Glutamatergic neuron (in vitro differentiated cells): ENCODE measurements at places on chromosomes 12 and 14. TPM values are rescaled to one million over a fixed set of nuclear protein-coding genes. Genes with fewer than 3 reads are reported as not detected.

The VSIG10 gene
- 13.3 TPM for total RNA-seq

The OTOGL gene
- total RNA-seq = 0.83 TPM

The PRB2 gene
- not detected for total RNA-seq

The SPIC gene
- not detected for total RNA-seq

The ZDHHC22 gene
- total RNA-seq = 77.3 TPM

GRCh38 chr12:44716711-44717110, 159.4 kb downstream of the NELL2 start:
- DNase-seq = no peak

- DNase-seq = no peak
These were observed 36.1 kb upstream of the CRY1 start for GRCh38 chr12:107129315-107129930.

GRCh38 chr12:26806556-26806955, 26.4 kb downstream of the ITPR2 start:
- no peak for DNase-seq

DNA sequence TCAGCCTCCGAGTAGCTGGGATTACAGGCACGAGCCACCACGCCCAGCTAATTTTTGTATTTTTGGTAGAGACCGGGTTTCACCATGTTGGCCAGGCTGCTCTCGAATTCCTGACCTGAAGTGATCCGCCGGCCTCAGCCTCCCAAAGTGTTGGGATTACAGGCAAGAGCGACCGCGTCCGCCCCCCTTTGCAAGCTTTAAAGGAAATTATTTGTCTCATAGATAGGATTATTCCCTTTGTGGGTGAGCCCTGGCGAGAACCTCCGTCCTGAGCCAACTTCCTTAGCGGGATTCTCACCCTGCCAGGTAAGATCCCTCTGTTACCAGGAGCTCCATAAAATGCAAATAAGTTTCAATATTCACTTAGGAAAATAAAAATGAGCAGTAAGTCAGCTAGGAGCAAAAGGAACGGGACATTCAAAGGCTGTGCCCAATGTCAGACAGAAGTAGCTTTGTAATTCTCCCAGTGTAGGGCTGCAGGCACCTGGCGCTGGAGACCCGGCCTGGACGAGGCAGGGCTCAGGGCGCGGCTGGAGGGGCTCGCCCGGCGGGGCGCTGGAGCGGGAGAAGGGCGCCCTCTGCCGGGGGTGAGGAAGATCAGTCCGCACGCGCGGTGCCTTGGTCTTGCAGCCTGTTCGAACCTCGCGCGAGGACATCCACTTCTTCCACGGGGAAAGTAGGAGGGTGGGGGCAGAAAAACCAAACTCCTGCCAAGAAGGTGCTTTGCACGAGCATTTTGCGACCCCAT, 47.2 kb upstream of the PLXNC1 start:
- peak; percentile 90 for DNase-seq

- DNase-seq = no peak
These were observed 97.8 kb downstream of the SEC23A start for GRCh38 chr14:39005044-39005880.

- no peak for DNase-seq
These were observed 78.9 kb downstream of the KDM2B start for GRCh38 chr12:121501946-121502345.

DNA sequence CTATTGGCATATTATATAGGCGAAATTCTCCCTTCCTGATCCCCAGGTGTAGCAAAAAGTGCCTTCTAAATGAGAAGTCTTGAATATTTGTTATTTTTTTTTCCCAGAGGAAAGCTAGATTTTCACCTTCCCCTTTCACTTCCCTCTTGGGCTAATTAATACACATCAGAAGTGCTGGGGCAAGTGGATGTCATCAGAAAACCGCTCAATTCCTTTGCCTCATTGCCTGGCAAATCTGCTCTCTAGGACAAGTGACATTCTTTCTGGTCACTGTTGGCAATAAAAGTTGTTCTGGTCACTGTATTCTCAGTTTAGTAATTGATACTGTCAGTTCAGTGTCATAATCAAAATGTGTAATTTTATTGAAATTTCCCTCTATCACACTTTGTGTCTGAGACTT, 174.5 kb downstream of the ETNK1 start:
- DNase-seq = no peak

DNA sequence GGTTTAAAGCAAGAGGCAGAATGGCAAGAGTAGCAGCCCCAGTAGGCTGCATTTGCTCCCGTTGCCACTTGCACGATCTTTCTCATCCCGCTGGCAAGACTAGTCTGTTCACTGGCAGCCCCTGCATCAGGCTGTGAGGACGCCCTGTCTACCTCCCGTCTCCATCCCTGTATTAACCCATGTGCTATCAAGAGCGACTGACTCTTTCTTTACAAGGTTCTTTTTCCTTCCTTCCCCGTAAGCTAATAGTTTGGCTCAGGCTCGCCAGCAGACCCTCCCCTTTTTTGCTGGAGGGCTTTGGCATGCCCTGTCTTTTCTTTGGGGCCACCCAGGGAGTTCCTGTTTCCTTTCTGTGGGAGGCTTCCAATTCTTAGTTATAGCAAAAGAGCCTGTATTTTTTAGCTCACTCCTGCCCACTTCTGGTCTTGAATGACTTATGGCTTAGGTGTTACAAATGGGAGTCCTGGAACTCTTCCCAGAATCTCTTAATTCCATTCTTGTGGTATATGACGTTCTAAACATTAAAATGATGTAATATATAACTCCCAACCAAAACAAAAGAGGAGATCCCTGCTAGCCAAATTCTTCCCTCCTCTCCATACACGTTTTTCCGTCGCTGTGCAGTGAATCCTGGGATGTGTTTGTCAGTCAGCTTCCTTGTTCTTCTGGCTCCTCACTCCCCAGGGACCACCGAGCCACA, 149.0 kb downstream of the PRKCH start:
- peak; percentile 38 for DNase-seq

DNA sequence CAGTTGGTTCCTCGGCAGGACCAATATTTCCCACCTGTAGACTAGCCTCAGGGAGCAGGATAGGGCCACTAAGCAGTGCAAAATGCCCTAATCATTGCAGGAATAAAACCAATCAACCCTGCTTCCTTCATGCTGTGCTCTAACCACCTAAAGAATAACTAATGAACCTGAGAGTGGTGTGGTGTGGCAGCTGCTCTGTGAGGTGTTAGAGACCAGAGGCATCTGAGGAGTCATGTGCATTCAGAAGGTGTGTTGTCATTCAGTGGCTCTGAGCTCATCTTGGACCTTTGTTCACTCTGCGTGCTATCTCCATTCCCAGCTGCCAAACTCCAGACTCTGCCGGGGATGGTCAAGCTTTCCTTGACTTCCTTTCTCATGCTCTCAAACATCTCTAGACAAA, 136.7 kb upstream of the EGLN3 start:
- no peak for DNase-seq

DNA sequence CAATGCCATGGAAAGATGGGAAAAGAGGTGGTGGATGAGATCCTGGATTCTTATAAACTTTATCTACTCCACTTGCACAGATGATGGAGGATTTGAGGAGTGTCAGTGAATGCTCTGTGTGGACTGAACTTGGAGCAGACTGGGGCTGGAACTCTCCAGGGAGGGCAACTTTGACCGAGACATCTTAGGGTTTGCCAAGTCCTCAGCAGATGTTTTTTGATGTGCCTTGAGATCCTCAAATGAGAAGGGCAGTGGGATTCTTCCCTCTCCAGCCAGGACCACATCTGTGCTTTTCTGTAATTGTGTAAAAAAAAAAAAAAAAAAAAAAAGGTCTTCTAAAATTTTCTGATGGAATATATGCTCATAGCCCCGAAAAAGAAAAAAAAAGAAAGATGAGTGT, 23.0 kb upstream of the MYL2 start:
- DNase-seq = no peak

DNA sequence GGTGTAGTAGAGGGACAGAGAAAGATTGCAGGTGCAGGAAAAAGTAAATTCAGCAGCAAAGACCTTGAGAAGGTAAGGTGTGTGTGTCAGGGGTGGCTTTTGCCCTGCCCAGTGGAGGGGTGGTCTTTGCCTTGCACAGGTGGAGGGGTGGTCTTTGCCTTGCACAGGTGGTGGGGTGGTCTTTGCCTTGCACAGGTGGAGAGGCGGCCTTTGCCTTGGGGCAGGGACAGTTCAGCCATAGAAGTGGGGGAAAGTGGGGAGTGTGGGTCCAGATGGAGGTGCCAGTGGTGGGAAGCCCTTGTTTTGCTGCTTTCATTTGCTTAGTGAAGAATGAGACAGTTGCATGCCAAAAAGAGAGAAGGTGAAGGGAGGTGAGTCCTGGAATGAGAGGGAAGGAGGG, 65.7 kb downstream of the PRMT8 start:
- no peak for DNase-seq

- no peak for DNase-seq
These were observed 10.9 kb upstream of the PIK3C2G start for GRCh38 chr12:18250313-18250916.

- DNase-seq = no peak
These were observed 423.8 kb downstream of the NRXN3 start for GRCh38 chr14:78593949-78594348.

DNA sequence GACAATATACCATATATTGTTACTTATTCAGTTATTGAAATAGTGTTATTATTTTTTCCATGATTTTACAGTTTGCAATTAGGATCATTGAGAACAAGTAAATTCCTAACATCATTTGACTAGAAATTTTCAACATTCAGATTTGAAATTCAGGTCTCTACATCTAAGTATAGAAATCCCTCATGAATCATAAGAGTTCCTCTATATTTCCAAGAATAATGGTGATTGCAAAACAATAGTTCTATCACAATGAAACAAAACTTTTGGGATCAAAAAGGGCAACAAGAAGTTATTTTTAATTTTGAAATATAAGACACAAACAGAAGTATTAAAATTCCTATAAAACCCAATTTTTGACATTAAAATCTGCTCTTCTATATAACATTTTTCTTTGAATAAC, 10.8 kb downstream of the CLEC1A start:
- no peak for DNase-seq

DNA sequence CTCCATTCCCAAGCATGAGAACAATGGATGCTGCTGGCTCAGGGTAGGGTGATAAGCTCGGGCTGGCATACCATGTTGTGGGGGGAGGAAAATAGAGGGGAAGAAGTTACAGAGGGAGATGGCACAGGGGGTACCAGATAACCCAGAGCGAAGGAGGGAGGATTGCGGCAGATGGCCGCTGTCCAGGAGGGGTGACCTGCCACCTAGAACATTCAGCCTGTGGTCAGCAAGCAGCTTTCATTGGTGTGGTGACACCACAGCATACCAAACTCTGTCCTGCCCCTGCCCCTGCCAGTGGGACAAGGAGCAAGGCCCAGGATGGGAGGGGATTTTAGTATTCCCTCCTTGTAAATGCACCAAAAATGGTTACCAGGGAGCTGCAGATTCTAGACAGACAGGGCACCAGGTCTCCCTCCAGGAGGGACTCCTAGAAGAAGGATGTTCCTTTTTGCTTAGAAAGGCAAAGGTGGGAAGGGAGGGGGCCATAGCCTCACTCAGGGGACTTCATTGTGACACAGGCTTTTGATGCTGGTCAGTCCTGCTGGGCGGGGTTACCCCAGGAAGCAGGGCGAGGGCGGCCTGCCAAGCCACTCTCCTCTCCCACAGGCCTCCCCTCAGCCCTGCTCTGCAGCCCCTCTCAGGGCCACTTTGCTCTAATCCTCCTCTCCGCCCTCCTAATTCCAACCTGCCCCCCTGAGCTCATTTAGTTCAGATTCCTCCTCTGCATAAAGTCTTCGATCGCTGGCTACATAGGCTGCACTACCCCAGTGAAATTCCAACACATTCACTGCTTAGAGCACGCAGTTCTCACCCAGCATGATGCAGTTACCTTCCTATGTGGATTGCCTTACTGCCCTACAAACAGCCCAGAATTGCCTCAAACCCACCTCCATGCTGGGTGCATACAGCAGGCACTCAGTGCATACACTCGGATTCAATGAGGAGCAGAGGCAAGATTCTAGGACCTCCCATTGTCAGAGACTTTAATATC, 36.0 kb upstream of the PLEKHG6 start:
- no peak for DNase-seq

GRCh38 chr14:72892103-72892878, 1.6 kb downstream of the DPF3 start:
- peak; percentile 28 for DNase-seq

DNA sequence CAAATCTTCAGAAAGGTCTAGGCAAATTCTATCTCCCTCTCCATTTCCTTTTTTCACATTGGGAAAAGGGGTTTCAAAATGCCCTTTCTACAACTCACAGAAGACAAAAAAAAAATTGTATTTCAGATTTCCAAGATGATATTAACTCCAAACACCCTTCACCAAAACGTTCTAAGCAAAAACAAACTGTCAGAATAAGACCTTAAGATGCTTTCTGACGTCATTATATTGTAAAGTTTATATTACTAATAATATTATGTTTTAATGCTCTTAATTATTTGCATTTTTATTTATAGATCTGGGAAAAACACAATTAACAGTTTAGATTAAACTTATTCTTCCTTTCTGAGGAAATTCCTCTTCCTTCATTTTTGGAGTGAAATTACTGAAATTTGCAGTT, 624.2 kb downstream of the GALC start:
- DNase-seq = no peak

- DNase-seq = no peak
These were observed 782.5 kb downstream of the TMEM121 start for GRCh38 chr14:106308839-106309389.

GRCh38 chr12:80593766-80594165, 113.7 kb upstream of the MYF6 start:
- DNase-seq = no peak

GRCh38 chr14:64671591-64671990, 32.6 kb upstream of the PLEKHG3 start:
- no peak for DNase-seq

DNA sequence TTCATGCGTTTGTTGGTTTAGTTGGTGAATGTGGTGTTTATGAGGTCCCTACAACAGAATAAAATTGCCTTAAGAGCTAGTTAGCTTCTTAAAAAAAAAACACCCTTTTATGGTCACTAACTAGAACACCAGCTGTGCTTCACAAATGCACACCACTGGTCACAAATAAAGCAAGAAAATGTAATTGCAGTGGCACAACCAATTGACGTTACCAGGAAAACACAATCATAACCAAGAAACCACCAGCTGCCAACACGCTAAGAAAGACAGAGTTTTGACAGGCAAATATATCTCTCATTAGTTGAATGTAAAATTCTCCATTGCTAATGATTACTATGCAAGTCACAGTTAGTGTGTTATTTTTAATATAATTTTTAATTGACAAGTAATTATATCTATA, 389.9 kb downstream of the ADAMTS20 start:
- no peak for DNase-seq

GRCh38 chr14:76101391-76102379, 50.0 kb upstream of the GPATCH2L start:
- no peak for DNase-seq

DNA sequence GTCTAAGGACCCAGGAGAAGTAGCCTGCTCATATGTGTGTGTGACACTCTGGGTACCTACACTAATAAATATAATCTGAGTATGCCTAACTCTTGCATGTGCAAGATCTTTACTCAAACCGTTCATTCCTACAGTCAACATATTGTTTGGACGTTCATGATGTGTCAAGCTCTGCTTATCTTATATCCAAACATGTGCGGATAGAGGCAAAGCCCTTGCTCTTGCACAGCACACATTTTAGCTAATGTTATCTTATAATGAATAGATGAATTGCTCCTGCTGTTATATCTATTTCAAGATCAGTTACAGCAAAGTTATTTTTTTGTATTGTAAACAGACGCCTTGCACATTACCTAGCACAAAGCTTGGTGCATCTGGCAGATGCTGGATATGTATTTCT, 228.4 kb upstream of the FLRT2 start:
- no peak for DNase-seq
